ENCODE measurements at places on chromosomes 11 and 22.

- no peak for DNase-seq
Observed at GRCh38 chr11:40166892-40167291, 1292.6 kb downstream of the LRRC4C start.

DNA sequence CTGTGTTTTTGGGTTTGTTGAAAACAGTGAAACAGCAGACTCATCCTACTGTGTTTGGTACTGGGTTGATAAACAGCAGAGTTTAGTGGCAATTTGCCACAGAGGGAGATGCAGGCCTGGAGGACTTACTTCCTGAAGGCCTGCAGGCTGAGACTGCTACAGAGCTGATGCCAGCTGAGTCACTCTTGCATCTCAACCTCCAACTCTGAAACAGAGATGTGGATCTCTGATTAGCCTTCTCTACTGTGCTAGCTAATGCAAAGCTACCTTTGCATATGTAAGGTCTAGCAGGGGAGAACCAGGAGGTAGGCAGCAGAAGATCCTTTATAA lies 14.3 kb downstream of the ATP5MG start:
- DNase-seq, result no peak

- no peak for DNase-seq
Observed at GRCh38 chr11:41459465-41460401, at the start of gene LRRC4C. TSS of gene LRRC4C (minus strand) at chr11:41459652.

- no peak for DNase-seq
Observed at GRCh38 chr22:20418211-20418788, 19.3 kb downstream of the SCARF2 start.

GRCh38 chr11:86678823-86679222 lies 6.4 kb upstream of the ME3 start:
- no peak for DNase-seq

DNA sequence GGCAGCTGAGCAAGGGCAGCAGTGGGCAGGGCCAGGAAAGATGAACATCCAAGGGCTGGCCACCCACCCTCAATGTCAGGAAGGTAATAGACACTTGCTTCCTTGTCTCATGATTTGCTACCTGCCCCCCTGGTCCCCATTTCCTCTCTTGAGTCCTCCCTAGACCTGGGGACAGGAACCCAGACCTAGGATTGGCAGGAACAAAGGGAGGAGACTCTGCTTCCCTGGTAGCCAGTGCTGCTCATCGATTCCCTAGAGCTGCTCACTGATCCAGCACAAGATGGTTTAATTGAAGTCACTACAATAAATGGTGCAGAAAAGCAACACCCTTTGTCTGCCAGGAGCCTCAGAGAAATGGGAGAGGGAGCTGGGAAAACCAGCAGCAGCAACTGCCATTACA lies 67.8 kb upstream of the CHST1 start:
- no peak for DNase-seq

- no peak for DNase-seq
Observed at GRCh38 chr11:129249351-129249750, 57.2 kb upstream of the ARHGAP32 start.

- no peak for DNase-seq
Observed at GRCh38 chr11:12261551-12261950, 115.8 kb upstream of the PARVA start.

GRCh38 chr11:61336171-61336935 lies 3.3 kb downstream of the TKFC start:
- DNase-seq, result peak; percentile 93

DNA sequence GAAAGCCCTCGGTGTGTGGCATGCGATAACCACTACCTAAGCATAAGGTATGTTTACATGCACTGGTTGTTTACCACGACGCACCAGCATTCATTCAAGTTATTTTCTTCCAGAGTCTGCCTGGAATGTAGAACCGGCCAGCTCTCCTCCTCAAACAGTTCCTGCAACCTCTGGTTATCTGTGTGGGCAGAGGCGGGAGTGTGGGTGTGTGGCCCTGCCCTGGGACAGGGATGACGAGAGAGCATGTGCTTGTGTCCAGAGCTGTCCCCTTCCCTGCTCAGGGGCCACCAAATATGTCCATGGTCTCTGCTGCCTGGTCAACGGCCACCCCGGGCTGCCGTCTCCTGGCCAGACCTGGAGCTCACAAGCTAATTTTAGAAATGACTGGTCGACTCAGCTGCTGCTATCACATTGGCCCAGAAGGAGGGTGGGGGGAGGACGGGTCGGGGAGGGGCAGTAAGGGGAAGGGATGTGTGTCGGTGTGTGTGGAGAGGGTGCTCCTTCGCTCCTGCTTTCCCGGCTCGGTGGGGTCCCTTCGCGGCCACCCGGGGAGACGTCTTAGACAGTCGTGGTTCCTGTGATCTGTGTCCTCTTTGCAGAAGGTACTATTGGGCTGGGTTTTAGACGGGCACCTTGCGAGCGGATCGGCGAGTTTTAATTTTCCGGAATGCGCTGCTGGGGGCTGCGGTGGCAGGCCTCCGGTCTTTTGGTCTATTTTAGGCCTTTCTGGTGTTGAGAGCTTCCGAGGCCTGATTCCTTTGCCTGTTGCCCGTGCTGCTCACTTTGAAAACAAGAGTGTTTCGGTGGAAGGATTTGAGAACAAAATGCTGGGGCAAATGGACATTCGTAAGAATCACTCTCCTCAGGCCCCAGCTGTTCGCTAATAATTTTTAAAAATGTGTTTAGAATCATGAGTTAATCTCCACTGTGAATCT lies at the start of gene MYO18B:
MYO18B (plus strand) TSS at position 497 of the 935 bp plus-strand sequence. CDS start 18,905 bp downstream, outside the sequence.
- peak; percentile 47 for DNase-seq

GRCh38 chr22:30602049-30602448 lies 4.9 kb upstream of the TCN2 start:
- DNase-seq, result no peak

DNA sequence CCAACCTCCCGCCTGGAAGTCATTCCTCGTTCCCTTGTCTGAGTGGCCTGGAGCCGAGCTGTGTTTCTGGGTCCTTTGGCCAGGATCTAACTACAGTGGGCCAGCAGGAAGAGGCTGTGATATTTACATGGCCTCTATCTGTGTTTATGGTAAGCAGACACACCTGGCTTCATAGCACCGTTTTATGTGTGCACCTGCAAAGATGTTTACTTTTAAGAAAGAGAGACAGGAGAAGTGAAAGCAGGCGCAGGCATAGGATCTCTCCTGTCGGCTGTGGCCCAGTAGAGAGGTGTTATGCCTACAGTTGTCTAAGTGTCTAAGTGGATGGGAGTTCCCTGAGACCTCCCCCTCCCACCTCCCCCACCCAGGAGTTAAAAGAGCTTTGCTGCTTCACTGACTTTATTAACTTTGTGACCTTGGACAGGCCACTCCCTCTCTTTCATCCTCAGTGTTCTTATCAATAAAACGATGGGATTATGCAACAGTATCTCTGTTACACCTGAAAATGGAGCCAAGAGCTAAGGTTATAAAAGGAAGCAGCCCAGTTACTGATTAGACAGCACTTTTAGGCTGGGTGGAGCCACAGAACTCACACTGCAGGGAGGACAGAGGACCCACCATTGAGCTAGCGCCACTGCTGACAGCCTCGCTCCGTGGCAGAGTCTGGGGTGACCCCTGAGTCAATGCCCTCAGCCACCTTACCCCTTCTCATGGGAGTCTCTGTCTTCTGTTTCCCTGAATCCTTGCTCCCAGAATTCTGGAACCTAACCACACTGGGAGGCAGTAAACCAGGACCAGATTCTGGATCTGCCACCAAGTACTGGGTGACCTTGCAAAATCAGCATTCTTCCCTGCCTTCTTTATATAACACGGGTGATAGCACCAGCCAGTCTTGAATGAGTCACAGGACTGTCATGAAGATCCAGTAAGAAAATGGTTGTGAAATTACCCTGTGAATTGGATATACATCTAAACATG lies 22.0 kb downstream of the ST14 start:
- DNase-seq, result no peak

GRCh38 chr22:39962071-39962470 lies 1.9 kb downstream of the TMA7B start:
- DNase-seq, result no peak

DNA sequence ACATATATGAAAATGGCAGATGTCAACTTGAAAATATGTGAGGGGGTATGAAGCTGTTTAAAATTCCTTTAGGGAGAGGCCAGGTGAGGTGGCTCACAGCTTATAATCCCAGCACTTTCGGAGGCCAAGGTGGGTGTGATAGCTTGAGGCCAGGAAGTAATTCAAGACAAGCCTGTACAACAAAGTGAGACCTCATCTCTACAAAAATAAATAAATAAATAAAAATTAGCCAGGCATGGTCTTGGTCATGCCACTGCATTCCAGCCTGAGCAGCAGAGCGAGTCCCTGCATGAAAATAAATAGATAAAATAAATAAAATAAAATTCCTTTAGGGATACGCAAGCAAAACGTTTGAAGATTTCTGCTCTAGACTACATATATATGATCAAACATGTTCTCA lies 38.1 kb upstream of the FAM181B start:
- DNase-seq, result no peak

DNA sequence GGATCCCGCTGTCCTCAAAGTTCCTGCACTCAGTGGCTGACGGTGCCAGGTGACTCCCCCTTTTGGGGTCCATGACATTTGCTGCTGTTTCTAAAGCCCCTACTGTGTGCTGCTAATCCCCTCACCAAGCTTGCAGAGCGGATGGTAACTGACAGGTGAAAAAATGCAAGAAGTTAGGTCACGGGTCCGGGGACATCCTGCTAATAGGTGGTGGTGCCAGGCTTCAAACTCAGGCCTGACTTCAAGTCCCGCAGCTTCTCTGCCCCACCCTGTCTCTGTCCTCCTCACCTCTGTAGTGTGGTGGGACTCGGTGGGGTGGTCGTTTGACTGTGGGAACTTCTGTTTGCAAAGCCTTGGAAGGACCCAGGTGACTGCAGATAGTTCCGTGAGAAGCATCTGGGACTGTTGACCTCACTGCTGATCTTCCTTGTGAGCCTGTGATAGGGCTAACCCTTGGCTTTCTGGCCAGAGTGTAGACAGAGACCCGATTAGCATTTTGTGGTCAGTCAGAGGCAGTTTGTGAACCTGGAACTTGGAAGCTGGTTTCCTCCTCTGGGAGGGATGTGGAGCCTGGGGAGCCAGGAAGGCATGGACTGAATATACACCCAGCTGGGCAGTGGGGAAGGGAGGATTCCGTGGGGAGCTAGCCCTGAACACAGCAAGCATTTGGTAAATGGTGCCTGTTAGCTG lies 115.4 kb upstream of the OR4B1 start:
- no peak for DNase-seq

DNA sequence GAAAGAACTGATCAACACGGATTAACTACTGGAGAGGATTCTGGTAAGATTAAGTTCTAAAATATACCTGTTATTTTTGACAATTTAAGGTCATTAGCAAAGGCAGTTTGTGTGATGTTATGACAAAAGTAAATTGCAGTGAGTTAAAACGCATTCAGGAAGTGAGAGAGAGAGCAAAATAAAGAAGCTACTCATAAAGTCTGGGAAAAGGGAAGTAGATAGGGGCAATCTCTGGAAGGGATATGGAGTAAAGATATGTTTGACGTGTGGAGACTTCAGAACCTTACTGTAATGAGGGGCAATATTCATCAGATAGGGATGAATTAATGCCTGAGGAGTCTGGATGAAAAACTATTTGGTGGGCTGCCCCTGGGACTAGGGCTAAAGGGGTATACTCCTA lies 16.8 kb downstream of the OR56B4 start:
- DNase-seq, result no peak

- DNase-seq, result no peak
Observed at GRCh38 chr11:124799348-124800225, 619 bp downstream of the MSANTD2 start.

GRCh38 chr11:15613251-15613650 lies 498.5 kb downstream of the INSC start:
- DNase-seq, result no peak

DNA sequence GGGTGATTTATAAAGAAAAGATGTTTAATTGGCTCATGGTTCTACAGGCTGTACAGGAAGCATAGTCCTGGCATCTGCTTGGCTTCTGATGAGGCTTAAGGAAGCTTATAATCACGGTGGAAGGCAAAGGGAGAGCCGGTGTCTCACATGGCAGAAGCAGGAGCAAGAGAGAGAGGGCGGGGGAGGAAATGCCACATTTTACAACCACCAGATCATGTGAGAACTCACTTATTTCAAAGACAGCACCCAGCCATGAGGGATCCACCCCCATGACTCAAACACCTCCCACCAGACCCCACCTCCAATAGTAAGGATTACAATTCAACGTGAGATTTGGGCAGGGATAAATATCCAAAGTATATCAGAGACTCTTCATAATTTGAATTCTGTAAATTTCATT lies 200.7 kb downstream of the MSANTD4 start:
- no peak for DNase-seq

DNA sequence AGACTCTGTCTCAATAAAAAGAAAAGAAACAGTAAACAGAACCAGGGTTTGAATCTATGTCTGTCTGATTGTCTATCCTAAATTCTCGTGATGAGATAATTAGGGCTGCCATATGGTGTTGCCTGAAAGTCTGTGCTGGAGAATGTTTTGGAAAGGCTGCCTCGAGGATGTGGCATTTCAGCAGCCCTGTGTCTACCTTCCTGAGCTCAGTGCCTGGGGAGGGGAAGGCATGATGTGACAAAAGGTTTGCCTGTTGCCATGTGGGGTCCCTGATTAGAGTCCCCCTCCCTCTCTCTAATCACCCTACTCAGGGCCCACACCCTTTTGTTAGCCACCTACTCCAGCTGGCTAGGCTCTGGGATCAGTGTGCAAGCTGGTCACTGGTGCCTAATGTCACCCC lies 15.2 kb downstream of the CD82 start:
- no peak for DNase-seq

- DNase-seq, result no peak
Observed at GRCh38 chr11:11243209-11243589, 109.9 kb downstream of the CSNK2A3 start.

DNA sequence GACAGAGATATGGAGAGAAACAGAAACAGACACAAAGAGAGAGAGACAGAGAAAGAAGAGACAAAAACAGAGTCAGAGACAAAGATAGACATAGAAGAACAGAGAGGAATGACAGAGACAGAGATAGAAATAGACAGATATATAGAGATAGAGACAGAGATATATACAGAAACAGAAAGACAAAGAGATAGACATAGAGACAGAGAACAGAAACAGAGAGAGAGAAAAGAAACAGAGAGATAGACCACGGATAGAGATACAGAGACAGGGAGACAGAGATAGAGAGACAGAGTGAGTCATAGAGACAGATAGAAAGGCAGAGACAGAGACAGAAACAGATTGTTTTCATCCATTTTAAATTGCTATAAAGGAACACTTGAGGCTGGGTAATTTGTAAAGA lies 12.3 kb upstream of the MPEG1 start:
- DNase-seq, result no peak

GRCh38 chr11:112751772-112752171 lies 209.4 kb upstream of the NCAM1 start:
- DNase-seq, result no peak

- no peak for DNase-seq
Observed at GRCh38 chr11:80587906-80588305, 1147.1 kb upstream of the TENM4 start.

- DNase-seq, result no peak
Observed at GRCh38 chr22:30671071-30671470, 3.4 kb upstream of the DUSP18 start.

DNA sequence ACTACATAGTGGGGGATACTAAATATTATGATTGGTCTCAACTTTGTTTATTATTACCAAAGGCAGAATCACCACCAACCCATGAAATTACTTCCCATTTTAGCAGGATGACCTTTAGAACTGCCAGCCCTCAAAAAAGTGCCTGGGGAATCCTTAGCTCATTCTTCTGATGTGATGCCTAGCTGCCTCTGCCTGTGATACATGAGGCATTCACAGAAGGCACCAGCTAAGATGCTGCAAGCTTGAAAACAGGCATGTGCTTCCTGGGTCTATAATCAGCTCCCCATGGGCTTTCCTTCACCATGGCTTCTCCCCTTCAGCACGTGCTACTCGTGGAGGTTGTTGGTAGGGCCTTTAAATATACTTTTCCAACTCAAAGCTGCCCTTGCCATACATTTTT lies 50.4 kb upstream of the ARHGAP20 start:
- no peak for DNase-seq
